Activated CD4-positive, CD25-positive, alpha-beta regulatory T cell (primary cell): ENCODE measurements at places on chromosomes 7 and 10.
A peak's percentile ranks its signal among the peaks of the same experiment; 100 is the strongest.

GRCh38 chr10:22226599-22226998, 8.8 kb upstream of the EBLN1 start:
- no peak for DNase-seq

DNA sequence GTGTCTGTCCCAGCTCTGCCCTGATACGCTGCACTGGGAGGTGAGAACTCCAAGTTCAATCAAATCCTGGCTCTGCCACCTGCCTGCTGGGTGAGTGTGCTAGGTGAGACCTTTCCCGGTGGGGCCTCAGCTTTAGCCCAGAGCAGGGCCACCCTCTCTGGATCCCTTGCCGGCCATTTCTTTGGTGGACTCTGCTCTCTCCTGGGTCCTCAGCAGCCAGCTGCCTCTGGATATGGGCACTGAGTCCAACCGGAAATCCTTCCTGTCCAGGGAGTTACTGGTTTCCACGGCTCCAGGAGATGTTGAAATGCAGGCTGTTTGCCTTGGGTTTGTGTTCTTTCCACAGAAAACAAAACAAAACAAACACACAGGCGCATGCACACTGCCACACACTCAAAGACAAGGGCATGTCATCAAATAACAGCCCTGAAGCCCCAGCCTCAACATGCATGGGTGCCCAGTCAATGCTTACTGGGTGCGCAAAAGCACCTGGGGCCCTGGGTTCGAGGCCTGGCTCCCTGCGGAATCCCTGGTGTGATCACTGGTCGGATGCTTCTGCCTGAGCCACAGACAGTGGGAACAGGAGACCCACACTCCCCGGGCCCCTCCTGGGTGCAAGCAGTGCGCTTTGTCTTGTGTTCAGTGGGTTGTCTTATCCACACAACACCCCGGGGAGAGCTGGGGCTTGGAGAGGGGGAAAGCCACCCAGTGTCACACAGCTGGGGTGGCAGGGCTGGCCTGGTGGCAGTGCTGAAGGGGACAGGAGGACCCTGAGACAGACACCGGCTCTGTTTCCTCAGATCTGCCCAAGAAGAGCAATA, 33.1 kb downstream of the PPIF start:
- no peak for DNase-seq

DNA sequence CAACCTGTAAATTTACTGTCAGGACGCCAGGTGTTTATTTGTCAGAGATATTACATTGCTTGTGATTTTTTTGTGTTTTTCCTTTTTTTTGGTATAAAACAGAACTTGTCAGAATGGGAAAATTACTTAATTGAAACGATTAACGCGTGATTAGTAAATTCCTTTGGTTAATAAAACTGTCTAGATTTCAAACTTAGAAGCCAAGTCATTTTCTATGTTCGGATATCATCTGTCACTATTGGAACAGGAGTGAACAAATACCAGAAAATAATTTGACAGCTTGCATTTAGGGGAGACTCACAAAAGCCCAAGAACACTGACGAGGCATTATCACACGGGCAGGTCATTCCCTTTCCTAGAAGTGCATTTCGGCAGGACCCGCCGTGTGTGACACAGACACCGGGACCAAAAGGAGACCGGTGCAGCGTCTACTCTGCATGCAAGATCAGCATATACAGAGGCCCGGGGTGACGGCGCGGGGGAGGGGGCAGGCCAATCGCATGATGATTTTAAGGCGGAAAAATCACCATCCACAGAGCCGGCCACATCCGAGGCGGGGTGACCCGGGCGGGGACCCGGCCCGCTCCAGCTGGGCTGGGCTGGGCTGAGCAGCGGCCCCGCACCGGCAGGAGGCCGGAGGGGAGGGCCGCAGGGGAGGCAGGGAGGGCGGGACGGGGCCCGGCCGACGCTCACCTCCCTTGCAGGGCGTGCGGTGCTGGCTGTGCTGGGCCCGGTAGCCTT, 841 bp downstream of the GLUD1 start:
- DNase-seq: peak; percentile 37

DNA sequence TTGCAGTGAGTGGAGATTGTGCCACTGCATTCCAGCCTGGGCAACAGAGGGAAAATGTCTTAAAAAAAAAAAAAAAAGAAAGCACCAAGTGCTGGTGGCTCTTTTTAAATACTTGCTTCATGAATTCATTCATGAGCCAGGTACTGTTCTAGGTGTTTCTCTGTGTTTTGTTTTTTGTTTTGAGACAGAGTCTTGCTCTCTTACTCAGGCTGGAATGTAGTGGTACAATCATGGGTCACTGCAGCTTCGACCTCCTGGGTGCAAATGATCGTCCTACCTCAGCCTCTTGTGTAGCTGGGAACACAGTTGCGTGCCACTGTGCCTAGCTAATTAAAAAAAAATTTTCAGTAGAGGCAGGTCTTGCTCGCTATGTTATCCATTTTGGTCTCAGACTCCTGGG, 5.3 kb downstream of the STOX1 start:
- no peak for DNase-seq

DNA sequence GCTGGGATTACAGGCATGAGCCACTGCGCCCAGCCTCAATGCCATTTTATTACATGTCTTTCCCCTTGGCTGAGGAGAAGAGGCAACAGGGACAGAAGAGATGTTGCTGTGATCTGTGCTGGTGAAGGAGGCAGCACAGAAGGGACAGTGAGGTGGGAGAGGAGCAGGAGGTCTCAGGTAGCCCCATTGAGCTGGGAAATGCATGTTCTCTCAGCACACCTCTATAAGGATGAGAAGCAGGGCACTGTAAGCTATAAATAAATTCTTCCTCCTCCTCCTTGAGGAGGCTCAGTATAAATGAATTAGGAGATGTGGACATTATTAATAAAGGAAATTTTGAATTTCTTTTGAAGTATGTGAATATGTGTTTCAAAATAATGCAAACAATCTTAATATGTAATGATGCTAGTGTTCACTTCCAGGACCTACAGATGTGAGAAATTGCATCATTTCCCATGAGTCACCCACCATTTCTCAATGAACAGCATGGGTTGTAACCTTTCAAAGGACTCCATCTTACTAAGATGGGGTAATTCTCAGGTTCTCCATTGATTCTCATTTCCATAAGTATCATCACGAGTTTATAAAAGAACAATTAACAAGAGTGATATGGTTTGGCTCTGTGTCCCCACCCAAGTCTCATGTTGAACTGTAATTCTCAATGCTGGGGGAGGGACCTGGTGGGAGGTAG, 88.9 kb upstream of the ODAD2 start:
- DNase-seq: no peak

DNA sequence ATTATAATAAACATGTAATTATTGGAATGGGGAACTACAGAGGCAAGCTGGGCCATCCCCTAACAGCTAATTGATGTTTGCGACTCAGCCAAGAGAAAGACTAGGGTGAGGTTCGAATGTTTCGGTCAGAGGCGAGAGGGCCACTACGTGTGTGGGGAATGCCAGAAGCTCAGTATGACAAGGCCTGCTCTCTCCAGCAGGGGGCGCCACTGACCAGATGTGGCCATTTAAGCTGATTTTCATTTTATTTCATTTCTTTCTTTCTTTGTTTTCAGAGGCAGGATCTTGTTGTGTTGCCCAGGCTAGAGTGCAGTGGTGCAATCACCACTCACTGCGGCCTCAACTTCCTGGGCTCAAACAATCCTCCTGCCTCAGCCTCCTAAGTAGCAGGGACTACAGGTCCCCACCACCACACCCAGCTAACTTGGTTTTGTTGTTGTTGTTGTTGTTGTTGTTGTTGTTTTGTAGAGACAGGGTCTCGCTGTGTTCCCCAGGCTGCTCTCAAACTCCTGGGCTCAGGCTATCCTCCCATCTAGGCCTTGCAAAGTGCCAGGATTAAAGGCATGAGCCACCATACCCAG, 38.1 kb downstream of the TMEM130 start:
- DNase-seq: no peak

GRCh38 chr7:36986511-36986933, 262.2 kb upstream of the AOAH start:
- DNase-seq: no peak

DNA sequence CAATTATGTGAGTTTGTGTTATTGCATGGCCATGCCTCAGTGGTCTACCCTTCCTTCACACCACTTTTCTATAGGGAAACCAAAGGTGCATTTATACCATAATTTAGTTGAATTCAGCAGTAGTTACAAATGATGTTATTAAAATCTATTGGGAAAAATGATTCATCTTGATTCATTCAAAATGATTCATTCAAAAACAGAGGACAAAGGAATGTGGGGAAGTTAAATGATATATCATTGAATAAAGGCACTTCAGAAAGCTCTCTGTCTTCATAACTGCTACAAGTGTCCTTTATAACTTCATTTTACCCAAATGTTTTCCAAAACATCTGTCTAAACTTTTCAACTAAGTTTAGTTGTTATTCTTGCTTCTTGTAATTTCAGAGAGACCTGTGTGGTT, 722.9 kb downstream of the GRM8 start:
- no peak for DNase-seq

GRCh38 chr10:3432081-3432825, 259.7 kb upstream of the PITRM1 start:
- no peak for DNase-seq

- DNase-seq: no peak
Observed at GRCh38 chr7:130941322-130942210, 207.6 kb upstream of the KLF14 start.

GRCh38 chr10:125159932-125160855, at the start of gene CTBP2:
Gene CTBP2, minus strand, starts transcription at chr10:125160563.
- DNase-seq: no peak

GRCh38 chr10:71143170-71143569, 69.2 kb upstream of the UNC5B start:
- no peak for DNase-seq

GRCh38 chr7:65454469-65454868, 80.8 kb downstream of the ZNF92 start:
- no peak for DNase-seq

DNA sequence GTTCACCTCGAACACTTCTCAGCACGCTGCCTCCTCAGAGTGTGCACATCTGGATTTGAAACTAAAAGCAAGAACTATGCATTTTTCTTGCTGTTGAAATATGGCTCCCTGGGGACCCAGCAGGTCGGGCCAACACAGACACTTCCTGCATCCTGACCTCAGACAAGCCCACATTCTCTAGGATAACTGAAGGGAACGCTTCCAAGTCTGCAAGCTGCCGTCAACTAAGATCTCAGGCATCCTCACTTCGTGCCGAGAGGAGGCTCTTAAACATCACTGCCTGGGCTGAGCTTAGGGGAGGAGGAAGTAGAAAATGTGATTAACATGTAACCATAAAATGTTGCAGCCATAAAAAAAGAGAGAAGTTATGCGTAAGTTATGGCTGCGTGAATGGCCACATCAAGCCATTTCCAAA, 65.5 kb downstream of the PYROXD2 start:
- no peak for DNase-seq

DNA sequence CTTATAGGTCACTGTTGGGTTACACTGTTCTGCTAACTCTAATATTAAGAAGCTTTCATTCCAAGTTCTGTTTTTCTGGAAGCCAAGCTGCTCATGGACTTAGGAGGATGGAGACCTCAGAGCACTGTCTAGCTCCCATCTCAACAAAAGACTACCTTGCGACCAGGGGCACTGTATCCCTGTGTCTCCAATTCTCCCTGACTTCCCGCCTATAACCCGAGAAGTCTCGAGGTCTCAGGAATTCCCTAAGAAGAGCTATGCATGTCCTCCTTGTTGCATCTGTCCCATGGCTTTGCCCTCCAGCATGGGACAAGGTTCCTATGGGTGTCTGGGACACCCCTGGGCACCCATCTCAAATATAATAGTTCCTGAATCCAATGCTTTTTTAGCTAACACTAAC, 31.2 kb downstream of the BTBD16 start:
- no peak for DNase-seq

- no peak for DNase-seq
Observed at GRCh38 chr10:100065084-100065660, 16.5 kb downstream of the CPN1 start.

GRCh38 chr10:100786591-100786990, 41.2 kb downstream of the PAX2 start:
- DNase-seq: no peak

DNA sequence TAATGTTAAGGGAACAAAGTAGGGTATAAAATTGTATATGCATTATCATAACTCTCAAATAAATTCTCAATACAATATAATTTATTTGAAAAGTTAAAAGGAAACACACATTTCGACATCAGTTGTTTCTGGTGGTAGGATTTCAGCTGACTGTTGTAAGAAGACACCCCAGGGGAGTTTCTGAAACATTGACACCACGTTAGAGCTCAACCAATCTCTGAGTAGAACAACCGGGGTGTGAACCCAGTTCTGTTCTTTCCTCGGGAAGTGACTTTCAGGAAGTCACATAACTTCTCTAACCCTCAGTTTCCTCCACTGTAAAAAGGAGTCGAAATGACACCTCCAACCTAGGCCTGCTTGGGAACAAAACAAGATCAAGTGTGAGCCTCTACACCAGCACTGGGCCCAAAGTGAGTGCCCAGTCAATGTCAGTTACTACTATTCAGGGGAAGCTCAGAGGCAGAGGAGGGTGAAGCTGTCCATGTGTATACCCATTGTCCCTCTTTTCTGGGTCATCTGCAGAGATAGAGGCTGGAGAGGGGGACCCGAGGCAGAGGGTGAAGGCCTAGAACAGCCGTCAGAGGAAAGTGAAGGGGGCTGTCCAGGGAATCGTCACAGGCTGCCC, 67.1 kb downstream of the AOAH start:
- DNase-seq: no peak

- DNase-seq: no peak
Observed at GRCh38 chr7:28474282-28474638, 61.9 kb downstream of the CREB5 start.

- no peak for DNase-seq
Observed at GRCh38 chr10:26550774-26551526, 112.8 kb downstream of the APBB1IP start.

DNA sequence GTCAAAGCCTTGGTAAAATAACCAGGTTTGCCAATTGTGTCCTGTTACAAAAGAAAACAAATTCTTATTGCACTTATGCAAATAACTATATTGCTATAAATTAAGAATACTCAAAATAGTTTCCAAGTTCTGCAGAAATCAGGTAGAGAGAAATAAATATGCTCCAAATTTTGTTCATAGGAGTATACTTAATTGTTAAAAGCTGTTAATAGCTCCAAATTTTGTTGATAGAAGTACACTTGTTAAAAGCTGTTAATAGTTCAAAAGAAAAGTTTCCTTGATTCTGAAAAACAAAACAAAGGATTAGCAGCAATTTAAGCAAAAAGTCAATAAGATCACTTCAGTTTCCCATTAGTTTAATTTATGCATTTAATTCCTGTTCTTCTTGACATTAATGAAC, 46.4 kb upstream of the ZNF138 start:
- no peak for DNase-seq

GRCh38 chr10:128043259-128044045, 82.8 kb downstream of the MKI67 start:
- DNase-seq: no peak
